Renal cortical epithelial cell (primary cell): ENCODE measurements at places on chromosomes 5 and 9.

- DNase-seq, result no peak
Observed at GRCh38 chr5:174655351-174655750, 69.0 kb upstream of the MSX2 start.

GRCh38 chr9:119044806-119045205 lies 324.4 kb downstream of the BRINP1 start:
- DNase-seq, result peak; percentile 75

DNA sequence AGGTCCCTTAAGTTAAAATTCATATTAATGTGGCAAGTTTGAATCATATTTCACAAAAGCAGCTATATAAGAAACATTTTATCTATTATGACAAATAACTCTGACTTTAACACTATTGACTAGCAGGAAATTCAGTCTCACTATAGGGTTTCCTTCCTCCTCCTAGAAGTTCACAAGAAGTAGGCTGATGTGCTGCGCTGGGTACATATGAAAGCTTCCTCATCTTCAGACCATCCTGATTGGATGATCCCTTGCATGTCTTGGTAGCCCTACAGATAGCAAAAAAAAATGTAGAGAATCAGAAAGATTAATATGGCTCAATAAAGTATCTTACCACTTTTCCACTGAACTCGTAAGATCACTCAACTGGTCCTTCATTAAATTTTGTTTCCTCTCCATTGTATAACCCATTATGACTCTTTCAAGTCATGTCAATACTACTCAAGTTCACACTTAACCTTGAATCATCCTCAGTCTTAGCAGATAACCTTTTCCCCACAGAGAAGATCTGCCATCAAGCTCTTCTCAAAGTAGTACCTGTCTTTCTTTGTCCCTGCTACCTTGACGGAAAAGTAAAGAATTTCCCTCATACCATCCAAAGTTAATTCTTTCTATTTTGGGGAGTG lies 11.5 kb upstream of the PSIP1 start:
- no peak for DNase-seq

DNA sequence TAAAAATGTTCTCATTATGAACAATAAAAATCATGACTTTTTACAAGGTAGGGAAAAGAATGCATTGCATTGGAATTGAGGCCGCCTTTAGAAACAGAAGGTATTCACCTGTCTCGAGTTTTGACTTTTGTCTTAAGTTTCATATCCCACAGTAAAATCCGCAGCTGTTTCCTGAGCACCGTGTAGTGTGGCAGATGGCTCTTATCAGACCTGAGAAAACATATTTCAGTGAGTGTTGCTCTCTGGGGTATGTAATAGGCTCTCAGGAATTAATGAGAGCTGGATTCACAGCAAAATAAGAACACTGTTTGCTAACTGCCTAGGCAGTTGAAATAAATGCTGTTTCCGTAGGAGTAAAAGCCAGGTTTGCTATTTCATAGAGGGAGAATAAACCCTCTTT lies 221.4 kb downstream of the CFAP90 start:
- no peak for DNase-seq

DNA sequence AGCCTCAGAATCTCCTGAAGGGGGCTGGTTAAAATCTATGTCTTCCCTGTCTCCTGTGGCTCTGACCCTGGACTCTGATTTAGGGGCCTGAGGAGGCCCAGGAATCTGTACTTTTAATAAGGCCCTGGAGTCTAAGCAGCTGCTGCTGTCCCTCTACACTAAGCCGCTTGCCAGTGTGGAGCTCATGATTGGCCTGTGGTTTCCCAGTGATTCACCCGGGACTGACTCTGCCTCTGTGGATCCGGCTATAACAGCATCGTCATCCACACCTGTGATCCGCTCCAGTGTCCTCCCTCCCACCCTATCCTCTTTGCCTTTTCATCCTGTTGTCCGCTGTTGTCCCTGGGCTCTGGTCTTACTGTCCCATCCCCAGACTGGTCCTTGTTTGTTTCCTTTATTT lies 3.7 kb downstream of the SLC31A2 start:
- peak; percentile 34 for DNase-seq
